Neuronal stem cell (in vitro differentiated cells): ENCODE measurements at places on chromosomes 6 and 20.

DNA sequence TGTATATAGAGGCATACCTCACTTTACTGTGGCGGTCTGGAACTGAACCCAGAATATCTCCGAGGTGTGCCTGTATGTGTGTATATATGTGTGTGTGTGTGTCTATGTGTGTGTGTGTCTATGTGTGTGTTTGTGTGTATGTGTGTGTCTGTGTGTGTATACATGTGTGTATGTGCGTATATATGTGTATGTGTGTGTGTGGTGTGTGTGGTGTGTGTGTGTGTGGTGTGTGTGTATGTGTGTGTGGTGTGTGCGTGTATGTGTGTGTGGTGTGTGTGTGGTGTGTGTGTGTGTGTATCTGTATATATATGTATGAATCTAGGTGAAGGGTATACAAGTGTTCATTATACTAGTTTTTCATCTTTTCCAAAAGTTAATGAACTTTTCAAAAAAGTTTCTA lies 4.2 kb upstream of the NPEPL1 start:
- DNase-seq = no peak

DNA sequence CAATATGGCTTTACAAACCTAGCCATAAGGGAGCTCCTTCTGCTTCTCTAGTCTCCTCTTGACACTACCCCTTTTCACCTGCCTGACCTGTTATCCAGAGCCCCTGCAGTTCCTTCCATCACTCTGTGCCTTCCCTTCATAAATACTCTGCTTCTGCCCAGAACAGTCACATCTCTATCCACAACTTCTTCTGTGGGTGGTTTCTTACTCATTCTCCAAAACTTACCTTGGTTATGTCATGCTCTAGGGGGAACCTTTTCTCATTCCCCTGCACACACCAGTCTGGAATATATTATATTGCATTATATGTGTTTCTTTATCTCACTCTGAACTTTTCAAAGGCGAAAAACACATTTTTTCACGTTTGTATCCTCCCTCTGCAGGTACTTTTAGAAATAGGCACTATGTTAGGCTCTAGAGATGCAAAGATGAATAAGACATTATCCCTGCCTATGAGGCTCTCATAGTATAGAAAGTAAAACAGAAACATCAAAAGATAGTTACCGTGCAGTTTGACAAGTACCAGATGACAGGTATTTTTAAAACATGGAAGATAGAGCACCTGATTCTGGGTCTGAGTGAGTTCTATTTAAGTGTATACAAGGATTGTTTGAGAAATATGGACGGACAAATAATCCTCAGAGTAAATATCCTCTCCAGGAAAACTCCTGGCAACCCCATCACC lies 51.5 kb downstream of the AIG1 start:
- no peak for DNase-seq

GRCh38 chr20:41200446-41201202 lies 63.3 kb downstream of the PLCG1 start:
- no peak for DNase-seq

DNA sequence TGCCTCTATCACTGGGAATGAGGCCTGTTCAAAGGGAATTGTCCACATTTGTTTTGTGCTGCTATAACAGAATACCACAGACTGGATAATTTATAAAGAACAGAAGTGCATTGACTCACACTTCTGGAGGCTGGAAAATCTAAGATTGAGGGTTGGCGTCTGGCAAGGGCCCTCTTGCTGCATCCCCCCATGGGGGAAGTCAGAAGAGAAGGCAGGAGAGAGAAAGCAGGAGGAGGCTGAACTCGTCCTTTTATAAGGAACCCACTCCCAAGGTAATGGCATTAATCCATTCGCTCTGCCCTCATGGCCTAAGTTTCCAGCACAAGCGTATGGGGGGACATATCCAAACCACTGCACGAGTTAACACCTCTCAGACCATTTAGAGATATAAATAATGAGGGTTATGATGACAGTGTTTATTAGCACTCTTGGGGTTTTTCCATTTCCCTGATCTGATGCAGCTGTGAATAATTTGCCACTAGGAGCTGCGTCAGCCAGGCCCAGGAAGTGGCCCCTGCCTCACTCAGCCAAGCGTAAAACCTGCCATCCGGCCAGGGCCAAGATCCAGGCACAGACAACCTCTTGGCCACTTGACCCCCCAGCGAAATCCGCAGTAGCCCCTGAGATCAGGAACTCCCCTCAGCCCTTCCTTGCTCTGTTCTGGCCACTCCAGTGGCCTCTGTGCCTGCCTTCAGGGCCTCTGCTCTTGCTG lies 14.2 kb upstream of the SLCO4A1 start:
- DNase-seq = no peak

DNA sequence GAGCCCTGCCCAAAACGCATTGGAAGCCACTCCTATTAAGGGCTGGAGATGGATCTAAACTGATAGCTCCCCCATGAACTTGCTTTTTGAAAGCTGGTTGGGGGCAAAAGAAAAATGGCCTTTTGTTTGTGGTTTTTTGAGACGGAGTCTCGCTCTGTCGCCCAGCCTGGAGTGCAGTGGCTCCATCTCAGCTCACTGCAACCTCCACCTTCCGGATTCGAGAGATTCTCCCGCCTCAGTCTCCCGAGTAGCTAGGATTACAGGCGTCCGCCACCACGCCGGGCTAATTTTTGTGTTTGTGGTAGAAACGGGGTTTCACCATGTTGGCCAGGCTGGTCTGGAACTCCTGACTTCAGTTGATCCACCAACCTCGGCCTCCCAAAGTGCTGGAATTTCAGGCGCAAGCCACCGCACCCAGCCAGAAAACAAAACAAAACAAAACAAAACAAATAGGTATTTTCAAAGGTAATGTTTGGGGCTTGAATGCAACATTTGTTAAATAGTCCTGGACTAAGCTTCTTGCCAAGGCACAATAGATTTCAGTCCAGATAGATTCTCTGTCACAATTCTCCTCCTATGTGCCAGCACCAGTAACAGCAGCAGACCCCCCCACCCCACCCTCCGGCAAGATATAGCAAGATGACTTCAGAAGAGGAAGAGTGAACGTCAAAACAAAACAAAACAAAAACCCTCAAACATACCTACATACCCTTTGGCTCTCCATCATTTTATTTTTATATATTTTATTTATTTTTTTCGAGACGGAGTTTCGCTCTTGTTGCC lies 26.5 kb upstream of the ABT1 start:
- no peak for DNase-seq

DNA sequence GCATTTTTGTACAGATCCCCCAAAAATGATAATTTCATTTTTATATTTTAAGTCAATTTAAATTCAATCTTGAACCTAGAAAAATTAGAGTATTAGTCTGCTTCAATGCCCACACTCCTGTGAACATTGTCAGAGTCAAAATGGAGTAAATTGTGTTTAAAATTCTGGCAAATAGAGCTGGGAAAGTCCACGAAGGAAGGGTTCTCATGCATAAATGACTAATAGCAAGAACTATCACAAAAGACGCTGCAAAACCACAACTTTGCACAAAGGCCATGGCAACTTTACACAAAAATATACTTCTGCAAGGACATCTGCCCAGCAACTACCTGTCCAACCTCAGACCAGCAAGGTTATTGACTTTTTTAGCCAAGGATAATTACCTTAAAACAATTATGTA lies 203.2 kb upstream of the SMLR1 start:
- no peak for DNase-seq

GRCh38 chr6:51953246-51953645 lies 134.2 kb downstream of the PKHD1 start:
- no peak for DNase-seq

- DNase-seq = no peak
Measured at GRCh38 chr20:24809606-24810005, 139.5 kb upstream of the CST7 start.

GRCh38 chr20:51388227-51388626 lies 154.3 kb downstream of the NFATC2 start:
- no peak for DNase-seq

DNA sequence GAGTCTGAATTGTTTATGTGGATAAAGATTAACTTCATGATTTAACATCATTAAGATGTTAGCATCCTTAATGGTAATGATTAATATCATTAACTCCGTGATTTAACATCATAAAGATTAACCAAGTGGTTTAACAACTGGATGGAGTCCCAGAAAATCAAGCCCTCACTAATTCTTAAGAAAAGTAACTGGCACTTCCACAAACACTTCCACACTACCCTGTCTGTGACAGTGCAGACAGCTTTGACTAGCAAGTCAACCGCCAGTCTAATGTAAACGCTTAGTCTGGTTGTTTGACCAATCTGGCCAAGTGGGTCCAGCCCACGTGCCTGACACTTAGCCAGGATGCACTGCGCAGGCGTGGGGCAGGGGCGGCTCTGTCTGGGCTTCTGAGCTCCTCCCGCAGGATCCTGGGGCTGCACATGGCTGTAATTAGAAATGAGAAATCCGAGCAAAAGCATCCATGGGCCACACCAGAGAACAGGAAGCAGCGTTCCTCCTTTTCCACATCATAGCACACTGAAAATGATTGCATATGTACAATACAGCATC lies 424.2 kb downstream of the FOXA2 start:
- no peak for DNase-seq

DNA sequence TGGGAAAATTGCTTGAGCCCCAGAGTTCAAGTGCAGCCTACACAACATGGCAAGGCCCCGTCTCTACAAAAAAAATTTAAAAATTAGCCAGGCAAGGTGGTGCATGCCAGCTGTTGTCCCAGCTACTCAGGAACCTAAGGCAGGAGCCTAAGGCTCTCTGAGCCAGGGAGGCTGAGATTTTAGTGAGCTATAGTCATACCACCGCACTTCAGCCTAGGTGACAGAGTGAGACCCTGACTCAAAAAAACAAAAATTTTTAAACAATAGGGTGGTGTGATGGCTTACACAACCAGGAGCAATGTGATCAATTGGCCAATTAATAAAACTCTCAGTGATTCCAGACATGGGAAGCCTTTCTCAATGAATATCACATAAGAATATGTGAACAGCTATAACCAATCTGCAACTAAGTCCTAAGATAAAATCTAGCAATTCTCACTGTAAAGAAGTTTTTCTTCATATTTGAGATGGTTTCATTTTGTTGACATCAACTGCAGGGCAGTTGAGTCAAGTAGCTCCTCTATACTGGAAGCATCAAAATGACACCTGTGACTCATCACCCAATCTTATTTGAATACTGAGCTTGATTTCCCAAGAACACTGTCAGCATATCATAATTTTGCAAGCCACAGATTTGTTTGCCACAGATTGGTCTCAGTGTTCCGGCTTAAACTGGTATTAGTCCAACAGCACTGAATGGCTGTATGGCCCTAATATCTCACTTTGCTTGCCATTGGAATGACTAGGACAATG lies 169.0 kb upstream of the GJE1 start:
- DNase-seq = no peak

DNA sequence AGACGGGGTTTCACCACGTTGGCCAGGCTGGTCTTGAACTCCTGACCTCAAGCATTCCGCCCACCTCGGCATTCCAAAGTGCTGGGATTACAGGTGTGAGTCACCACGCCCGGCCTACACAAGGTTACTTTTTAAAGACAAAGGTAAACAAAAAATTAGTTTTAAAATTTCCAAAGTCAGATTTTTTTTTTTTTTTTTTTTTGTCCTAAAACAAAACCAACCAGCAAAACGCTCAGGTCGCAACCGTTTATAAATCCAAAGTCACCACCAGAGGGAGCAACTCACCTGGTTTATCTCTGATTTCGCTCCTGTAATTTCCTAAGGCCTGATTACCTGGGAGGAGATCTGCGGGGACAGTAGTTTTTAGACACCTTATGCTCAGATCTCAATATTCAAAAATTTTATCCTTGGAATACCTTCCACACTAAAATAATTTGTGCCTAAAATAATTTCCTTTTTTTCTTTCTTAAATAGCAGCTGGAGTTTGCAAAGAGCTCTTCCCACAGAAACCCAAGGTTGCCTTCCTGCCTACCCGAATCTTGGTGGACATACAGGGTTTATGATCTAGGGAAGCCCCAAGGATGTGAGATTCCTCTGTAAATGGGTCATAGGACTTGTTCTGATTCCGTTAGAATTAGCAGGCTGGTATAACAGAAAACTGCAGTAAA lies 19.8 kb upstream of the TREM1 start:
- peak; percentile 45 for DNase-seq

GRCh38 chr6:108768166-108768555 lies 80.1 kb upstream of the ARMC2 start:
- DNase-seq = peak; percentile 41

- DNase-seq = no peak
Measured at GRCh38 chr20:36306553-36307411, 643 bp downstream of the DLGAP4 start.

DNA sequence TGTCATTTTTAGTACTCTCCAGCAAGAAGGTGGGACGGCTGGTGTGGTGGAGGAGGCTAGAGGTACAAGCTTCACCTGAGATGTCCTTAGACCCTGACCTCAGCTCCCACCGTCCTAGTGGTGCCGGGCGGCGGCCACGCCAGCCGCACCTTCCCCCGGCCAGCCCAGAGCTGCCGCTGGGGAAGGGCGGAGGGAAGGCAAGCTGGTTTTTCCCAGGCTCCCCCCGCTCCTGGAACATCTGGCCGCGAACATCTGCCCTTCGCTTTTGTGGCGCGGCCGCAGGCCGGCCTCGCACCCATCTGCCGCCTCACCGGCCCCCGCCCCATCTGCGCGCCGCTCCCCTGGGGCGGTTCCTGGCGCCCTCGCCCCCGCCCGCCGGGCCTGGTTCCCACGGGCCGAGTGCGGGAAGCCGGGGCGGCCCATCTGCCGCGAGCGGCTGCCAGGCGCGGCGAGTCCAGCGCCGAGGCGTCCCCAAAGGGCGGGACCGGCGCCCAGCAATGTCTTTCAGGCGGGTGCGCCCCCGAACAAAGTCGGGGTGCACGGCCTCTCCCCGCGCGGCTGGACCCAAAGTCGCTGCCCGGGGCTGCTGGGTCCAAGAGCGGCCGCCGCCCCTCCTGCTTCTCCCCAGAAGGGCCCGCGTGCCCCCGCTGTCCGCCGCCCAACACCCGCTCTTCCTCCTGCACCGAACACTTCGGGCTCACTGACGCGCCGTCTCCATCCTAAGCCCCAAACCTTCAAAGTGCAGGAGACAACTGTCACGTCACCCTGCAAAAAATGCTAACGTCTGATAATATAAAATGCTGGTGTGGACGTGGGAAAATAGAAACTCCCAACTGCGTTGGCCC lies 17.3 kb upstream of the ID1 start:
- no peak for DNase-seq
